ENCODE measurements at places on chromosomes 1 and 21. TPM values are rescaled to one million over a fixed set of nuclear protein-coding genes. Genes with fewer than 3 reads are reported as not detected.

DNA sequence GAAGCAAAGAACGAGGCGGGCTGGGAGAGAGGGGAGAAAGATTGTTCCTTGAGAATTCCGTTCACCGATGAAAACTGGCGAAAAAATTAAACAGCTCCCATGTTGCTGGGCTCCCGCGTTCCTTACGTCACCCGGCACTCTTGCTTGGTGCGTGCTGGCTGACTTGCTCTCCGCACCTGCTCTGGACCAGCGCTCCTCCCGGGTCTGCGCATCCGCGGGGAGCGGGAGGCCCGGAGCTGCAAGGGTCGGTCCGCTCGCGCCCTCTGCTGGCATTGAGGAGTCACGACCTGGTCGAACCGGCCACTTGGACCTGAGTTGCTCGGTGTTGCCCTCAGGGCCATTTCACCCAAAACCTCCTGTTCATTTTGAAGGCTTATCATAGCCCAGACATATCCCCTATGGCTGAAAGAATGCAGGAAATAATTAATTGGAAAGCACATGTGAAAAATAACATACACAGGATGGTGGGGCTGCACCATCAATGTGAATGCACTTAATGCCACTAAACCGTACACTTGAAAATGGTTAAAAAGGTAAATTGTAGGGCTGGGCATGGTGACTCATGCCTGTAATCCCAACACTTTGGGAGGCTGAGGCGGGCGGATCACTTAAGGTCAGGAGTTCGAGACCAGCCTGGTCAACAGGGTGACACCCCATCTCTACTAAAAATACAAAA, 98.9 kb upstream of the BACE2 start:
- peak; percentile 45 for DNase-seq

- no peak for DNase-seq
Measured at GRCh38 chr21:38399103-38399502, 99.2 kb downstream of the ERG start.

The GPA33 gene
- 5.1 TPM for total RNA-seq

DNA sequence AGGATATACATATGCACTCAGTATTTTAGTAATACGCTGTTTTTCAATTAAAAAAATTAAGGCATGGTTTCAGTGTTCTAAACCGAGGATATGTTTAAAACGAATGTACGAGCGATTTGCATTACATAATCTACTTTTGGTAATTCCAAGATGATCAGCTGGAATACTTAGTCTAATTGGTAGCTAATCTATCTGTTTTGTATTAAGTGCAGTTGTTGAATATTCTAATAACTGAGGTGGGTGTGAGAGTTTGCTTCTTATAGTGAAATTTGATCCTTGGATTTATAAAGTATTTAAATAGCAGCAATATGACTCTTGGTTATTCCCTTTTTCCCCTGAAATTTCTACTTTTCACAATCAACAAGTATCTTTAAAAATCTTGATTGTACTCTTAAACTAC, 1.3 kb downstream of the RNF2 start:
- no peak for DNase-seq

- no peak for DNase-seq
Measured at GRCh38 chr21:30234643-30235042, 18.7 kb upstream of the CLDN8 start.

The NTNG1 gene
- not detected for total RNA-seq

- DNase-seq = peak; percentile 90
Measured at GRCh38 chr1:171741872-171742576, at the start of gene VAMP4. VAMP4 (minus strand) TSS chr1:171742065; CDS start chr1:171738414, 3,651 bp downstream.

The HAPLN2 gene
- total RNA-seq = not detected

- no peak for DNase-seq
Measured at GRCh38 chr1:112296908-112297307, 99.1 kb upstream of the CTTNBP2NL start.

DNA sequence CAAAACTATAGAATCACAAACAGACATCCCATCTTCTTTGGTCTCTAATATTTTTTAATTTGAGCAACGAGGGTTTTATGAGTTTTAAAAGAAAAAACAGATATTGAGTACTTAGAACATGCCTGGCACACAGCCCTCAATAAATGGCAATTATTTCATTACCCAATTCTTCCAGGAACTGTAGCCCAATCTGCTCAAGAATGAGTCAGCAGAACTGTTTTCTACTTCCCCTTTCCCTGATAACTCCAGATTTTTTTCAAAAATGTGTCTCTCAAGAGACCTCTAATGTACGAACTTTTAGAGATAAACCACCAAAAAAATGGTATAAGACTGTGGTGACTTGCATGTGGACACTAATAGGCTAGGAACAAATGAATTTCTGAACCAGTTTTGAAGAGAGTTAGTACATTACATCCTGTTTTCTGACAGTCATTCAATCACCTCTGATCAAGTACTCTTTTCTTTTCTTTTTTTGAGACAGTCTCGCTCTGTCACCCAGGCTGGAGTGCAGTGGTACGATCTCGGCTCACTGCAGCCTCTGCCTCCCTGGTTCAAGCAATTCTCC, 11.5 kb downstream of the ABL2 start:
- DNase-seq = no peak

GRCh38 chr1:959731-960362, 537 bp upstream of the KLHL17 start:
- peak; percentile 38 for DNase-seq

- no peak for DNase-seq
Measured at GRCh38 chr1:170273291-170274130, 127.8 kb downstream of the NTMT2 start.

- DNase-seq = no peak
Measured at GRCh38 chr1:154657556-154657955, 49.6 kb upstream of the ADAR start.

The RBP7 gene
- total RNA-seq = 2.2 TPM

The TMEM82 gene
- not detected for total RNA-seq

DNA sequence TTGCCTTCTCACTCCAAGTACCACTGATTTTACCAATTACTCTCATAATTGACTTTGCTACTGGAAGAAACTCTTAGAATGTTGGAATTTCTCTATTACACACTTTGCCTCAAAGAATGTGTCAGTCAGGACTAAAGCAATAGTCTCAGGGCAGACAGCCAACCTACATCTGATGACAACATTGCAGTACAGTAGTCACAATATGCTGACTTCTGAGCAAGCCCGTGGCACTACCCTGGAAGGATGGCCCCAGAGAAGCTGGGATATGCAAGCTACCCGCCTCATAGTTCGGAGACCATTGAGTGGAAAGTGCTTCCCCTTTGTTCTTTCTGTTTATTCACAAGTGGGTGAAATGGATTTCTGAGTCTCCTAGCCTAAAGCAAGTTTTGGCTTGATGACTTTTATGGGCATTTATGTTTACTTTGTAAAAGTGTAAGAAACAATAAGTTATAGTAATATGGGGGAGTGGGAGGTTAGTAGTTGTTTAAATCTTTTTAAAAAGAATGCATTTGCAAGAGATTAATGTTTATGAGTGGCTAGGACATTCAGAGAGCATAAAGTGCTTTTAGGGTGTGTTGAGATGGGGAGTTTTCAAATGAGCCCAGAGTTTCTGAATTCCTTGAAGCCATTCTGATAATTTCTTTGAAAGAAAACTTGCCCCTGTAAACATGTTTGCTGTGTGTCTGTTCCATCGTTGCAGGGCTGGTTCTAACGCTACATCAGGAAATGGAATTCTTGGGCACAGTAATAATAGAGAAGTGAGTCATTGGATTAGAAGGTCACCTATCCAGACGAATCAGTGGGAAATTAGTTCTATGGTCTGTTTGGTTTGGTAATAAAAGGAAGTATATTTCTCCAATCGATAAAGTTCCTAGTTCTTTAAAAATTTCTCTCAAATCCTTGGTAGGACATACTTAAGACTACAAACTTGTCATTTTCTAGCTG, 63.8 kb downstream of the LMO4 start:
- no peak for DNase-seq

DNA sequence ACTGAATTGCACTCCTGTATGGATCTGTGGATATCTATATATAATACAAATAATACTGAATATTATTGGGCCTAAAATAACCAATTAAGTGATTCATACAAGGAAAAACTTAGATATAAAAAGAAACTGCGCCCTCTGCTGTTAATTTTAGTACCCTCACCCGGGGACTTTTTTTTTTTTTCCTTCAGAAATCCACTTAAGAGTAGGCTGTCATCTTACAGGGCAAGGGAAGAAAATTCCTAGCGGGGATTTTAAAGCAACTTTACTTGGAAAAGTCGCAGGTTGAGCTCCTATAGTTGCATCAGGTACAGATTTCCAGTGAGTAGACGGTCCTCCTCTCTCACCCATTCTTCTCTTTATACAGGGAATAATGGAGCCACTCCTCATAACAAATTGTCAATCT, 1.3 kb downstream of the NTNG1 start:
- no peak for DNase-seq

DNA sequence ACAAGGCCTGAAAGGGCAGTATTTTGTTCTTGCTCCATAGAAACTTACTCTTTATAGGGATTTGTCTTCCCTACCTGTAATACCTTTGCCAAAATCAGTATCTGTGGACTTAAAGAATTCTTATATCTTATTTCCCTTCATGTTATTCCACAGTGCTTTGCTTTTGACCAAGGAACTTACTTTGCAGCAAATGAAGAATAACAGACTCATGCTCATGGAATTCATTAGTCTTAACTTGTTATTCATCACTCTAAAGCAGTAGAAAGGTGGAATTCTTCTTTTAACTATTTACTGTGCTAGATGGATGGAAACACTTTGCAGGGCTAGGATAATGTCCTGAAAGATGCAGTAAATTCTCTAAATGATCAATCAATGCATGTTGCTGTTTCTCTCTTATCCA, 45.9 kb downstream of the DUSP10 start:
- DNase-seq = no peak

DNA sequence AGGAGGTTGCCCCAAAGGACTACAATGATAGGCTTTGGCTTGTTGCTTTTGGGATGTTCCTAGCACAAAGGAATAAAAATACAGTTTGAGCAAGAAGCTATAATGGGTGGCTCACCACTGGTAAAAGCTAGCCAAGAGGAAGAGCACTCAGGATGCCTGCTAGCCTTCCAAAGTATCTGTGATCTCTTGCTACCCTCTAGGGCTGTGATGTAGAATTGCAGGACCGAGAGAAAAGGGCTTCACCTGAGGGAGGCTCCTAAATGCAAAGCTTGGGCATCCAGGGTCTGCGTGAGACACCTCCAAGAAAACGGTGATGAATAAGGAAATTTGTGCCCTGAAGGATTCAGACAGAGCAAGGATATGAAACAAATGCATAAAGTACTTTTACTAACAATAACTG, 17.7 kb downstream of the IVL start:
- DNase-seq = no peak

- DNase-seq = no peak
Measured at GRCh38 chr1:109959974-109960744, 24.4 kb upstream of the AHCYL1 start.

DNA sequence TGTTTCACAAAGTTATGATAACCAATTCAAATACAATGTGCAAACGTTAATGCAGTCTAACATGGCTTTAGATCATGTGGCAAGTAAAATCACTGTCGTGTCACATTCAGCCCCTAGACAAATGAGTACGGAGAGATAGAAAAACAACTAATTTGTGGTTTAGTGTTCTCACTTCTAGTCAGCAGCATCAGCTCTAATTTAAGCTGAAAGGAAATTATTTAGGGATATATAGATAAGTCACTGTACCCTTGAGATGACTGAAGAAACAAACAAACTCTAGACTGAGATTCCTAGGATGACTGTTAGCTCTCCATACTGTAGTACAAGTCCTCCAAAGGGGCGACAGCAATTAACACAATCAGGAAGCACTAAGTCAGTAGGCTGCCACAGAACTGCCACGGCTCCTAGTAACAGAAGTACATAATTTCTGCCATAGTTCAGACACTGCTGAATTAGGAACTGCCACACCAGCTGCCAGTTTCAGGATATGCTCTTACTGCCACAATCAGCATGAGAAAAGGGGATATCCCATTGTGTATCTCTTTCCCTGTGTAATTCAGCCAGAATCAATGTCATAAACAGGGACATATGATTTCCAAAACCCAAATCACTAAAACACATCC, 150.4 kb upstream of the NEGR1 start:
- no peak for DNase-seq

DNA sequence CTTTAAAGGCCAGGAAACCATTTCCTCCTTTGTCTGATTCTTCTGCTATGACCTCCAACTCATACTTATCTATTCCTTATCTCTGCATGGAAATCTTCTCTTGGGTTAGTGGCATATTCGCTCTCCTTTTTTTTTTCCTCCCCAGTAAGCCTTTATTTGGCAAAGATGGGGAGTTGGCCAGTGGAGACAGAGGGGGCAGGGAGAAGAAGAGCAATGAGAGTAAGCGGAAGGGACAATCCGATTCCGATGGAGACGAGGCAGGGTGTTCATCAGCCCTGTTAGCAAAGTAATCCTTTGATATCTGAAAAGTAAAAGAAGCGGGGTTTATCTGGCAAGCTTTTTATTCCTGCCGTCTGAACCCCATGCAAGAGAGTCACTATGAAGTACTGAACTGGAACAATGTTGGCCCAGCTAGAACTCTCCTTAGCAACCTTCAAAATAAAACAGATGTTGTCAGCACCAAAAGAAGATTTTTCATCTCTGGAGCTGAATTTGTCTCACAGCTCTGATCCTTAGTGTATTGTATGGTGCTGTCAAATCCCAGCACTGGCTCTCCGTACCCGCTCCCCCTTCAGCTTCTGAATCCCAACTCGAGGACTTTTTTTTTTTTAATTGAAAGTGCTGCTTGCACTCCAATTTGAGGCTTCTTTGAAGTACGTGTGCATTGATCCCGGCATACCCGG, 40.9 kb downstream of the PTGFRN start:
- DNase-seq = no peak

The KCNK1 gene
- not detected for total RNA-seq

DNA sequence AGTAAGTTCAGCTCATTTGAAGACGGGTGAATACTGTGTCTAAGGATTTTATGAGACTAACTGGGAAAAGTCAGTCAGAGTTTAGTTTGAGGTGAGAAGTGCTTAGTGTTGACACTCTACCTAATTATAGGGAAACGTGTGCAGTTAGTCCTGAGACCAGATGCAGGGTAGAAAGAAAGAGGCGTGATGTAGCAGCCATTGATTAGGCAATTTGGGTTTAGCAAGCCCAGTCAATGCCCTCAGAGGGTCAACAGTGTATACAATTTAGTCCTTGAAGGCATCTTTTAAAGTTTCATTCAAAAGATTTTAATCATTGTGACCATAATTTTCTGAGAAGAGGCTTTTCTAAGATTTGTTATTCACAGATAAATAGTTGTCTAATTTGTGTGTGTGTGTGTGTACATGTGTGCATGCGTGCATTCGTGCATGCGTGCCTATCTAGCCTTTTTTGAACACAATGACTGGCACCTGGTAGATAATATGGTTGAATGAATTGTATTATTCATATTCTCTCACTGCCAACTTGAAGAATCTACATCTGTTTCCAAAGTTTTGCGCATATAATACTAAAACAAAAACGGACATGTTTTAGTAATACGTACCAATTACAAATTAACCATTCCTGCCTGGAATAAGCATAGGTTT, 332.9 kb downstream of the SRGAP2C start:
- DNase-seq = no peak

GRCh38 chr21:15441060-15441493, 288.7 kb upstream of the USP25 start:
- no peak for DNase-seq

- DNase-seq = no peak
Measured at GRCh38 chr1:87318056-87318650, 10.5 kb upstream of the LMO4 start.

- no peak for DNase-seq
Measured at GRCh38 chr1:4974981-4975685, 320.7 kb downstream of the AJAP1 start.
